T-helper 17 cell (primary cell): ENCODE measurements at places on chromosomes 3 and 15.

DNA sequence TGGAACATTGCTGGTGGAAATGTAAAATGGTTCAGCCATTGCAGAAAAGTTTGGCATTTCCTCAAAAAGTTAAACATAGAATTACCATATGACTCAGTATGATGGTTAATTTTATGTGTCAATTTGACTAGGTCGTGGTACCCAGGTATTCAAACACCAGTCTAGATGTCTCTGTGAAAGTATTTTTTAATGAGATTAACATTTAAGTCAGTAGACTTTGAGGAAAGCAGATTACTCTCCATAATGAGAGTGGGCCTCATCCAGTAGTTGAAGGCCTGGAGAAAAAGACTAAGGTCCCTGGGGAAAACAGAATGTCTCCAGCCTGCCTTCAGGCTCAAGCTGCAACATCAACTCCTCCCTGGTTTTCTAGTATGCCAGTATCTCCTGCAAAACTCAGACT lies 42.3 kb upstream of the TMEM87A start:
- no peak for DNase-seq

DNA sequence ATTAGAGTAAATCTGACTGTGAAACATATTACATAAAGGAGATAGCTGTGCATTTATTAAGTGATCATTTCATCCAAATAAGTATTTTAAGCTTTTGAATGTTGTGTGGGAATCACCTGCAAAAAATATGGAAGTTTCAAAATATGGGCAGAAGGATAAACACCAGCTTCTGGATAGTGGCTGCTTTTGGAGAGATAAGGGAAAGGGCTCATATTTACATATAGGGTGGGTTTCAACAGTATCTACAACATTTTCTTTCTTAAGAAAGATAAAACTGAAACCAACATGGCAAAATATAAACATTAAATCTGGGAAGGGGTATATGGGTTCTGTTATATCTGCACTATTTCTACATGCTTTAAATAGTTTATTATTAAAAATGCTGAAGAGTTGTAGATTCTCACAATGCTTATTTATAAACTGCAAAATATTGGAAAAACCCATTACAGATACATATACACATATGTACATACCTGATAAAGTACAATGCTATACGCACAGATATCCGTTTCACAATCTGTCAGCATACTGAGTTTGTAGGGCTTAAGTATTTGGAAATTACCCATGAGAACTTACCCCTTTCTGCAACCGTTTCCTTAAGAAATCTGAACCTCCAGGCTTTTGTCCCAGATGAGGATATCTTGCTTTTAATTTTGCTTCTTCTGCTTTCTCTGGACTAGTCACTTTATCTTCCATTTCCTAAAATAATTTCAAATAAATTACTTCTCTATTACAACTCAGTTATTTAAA lies 12.1 kb downstream of the ARPP19 start:
- DNase-seq: no peak

DNA sequence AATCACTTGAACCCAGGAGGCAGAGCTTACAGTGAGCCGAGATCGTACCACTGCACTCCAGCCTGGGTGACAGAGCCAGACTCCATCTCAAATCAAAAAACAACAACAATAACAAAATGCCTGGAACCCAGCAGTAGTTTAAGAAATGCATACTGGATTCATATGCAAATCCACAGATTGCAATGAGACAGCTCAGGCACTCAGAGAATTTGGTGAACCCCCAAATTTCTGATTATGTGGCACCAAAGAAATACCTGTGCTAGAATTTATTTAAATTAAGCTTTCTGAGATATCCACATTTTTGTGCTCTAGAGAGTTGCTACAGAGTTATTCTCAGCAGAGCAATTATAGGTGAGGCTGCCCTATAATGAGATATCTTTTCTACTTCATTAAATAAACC lies 29.7 kb downstream of the SPATA16 start:
- DNase-seq: no peak

DNA sequence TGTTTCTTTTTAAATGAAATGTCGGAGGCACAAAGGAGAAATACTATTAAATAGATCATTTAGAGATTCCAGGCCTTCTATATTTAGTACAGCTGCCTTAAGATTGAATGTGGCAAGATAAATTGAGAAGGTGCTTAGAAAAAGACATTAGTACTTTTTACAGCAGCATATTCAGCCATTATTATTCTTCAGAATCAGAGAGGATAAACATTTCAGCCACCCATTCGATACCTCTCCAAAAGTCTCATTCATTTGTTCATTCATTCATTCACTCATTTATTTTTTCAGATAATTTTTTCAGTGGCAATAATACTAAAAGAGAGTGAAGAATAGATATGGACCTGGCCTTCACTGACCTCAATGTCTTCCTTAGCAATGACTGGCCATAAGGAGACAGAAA lies 347.0 kb downstream of the GRM7 start:
- DNase-seq: no peak

DNA sequence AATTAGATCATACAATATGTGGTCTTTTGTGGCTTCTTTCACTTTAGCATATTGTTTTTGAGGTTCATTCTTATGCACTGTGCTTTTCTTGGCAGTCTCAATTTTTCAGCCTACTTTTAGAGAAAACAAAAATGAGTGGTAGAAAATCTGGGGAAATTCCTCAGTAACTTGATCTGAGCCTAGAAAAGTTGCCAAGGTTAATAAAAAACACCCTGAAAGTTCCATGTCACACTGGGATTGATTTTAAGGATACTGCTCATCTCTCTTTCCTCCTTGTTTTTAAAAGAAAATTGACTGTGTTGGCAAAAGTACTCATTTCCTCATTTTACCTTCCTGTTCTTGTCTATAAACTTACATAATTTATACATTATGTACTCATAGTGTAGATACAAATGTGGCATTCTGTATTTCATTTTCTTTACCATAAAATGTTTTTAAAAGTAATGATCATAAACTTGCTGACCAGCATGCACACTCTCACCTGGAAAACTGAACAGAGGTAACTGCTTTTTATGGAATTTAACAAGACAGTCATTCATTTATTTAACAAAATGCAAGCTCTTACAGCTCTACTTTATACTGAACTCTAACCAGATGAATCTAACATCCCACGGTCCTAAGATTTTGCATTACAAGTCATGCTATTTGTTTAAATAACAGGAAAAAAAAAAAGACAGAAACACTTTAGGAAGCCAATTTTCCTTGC lies 28.6 kb upstream of the SH3BP5 start:
- DNase-seq: no peak

- no peak for DNase-seq
Measured at GRCh38 chr15:48397841-48398240, 66.6 kb downstream of the DUT start.

DNA sequence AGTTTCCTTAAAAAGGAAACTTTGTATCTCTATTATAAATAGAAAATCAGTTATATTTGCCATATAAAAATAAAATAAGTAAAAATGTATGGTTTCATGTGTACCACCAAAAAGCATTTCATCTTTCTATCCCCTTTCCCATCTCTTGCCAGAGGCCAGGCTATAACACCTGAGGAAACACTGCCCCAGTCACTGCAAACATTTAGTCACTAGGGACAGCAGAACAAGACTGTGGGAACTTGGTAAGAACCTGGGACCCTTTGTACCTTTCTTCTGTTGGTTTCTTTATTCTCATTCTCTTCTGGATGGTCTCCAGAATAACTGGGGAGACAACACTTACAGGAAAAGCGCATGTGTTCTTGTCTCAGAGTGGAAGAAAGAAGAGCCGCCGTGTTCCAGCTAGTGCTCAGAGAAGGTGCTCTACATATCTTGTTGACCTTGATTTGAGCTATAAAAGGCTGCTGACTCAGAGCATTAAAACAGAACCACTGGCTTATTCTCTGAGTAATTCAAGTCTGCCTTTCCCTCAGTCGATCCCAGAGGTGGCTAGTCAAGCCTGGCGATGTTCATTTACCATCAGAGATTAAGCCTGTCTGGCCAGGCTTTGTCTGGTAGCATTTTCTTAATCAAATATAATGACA lies 361.6 kb downstream of the RBMS3 start:
- DNase-seq: no peak

DNA sequence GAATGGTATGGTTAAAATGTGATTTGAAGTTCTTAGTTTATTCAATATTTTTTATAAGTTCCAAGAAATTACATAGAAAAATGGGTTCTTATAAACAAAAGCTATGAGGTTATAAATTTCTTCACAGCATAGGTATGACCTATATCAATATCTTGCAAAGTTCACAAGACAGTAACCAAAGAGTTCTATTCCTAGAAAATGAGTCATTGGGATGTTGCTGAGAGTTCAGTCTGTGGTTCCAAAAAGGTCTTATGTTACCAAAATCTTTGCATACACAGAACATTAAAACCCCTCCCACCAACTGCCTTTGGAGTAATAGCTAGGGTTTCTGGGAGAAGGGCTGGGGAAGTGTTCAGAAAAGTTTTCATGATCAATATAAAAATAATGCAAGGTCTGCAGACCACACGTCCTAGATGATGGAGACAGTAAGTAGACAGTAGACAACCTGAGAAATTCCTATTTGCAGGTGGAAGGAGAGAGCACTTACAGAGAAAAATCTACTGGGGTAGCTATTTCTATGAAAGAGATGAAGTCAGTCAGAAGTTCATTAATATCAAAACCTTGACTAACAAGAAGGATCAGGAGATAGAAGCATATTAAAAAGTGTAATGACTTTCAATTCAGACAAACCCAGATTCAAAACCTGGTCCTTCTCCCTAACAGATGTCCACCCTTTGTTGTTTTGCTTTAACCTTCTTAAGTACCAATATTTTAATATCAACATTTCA lies 279.3 kb downstream of the KCNH8 start:
- no peak for DNase-seq

GRCh38 chr3:176958560-176958959 lies 238.7 kb downstream of the TBL1XR1 start:
- DNase-seq: no peak

- DNase-seq: no peak
Measured at GRCh38 chr3:179015551-179016020, 56.0 kb downstream of the ZMAT3 start.

GRCh38 chr15:32706704-32707103 lies 11.1 kb upstream of the GREM1 start:
- DNase-seq: no peak

DNA sequence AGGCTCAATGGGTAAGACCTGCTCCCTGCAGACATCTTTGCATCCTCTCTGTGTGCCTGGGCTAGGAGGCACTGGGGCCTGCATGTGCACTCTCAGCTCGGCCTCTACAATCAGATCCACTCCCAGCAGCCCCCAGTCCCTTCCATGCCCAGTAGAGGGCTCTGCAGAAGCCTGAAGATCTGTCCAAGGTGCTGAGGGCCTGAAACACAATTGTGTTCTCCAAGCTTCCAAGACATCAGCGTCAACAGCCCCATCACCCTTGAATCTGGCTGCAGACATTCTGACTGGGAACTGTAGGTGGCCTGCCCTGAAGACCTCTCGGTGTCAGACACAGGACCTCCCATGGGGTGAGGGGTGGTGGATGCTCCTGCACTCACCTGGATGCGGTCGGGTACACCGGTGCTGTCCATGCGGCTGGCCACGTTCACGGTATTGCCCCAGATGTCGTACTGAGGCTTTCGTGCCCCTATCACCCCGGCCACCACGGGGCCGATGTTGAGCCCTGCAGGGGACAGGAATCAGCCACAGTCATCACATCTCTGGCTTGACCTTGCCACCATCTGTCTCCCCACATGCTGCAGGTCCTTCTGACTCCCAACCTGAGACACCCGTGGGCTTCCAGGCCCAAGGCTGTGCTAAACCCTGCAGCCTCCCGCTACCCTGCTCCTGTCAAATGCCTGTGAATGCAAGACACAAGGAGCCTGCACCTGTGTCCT lies 84.7 kb downstream of the SEC22A start:
- DNase-seq: no peak

- DNase-seq: no peak
Measured at GRCh38 chr15:90211440-90212143, 10.5 kb downstream of the SEMA4B start.
